ENCODE measurements at places on chromosomes 7 and 10.

DNA sequence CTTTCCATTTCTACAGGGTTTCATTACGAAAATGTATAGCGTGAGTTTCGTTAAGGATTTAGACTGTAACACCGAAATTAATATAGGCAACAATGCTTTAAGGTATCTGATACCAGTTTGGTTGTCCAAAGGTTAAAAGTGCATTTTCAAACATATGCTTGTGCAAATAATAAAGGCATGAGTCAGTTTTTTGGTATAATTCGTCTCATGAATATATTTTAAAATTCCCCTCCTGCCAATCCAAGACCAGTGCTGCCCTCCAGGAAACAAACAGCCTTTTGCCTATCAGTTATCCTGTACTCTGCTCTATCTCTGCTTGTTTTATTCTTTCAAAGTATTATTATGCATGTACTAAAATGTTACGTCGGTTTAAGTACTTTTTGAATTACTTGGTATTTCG, 2.0 kb downstream of the LCOR start:
- DNase-seq: peak; percentile 31

DNA sequence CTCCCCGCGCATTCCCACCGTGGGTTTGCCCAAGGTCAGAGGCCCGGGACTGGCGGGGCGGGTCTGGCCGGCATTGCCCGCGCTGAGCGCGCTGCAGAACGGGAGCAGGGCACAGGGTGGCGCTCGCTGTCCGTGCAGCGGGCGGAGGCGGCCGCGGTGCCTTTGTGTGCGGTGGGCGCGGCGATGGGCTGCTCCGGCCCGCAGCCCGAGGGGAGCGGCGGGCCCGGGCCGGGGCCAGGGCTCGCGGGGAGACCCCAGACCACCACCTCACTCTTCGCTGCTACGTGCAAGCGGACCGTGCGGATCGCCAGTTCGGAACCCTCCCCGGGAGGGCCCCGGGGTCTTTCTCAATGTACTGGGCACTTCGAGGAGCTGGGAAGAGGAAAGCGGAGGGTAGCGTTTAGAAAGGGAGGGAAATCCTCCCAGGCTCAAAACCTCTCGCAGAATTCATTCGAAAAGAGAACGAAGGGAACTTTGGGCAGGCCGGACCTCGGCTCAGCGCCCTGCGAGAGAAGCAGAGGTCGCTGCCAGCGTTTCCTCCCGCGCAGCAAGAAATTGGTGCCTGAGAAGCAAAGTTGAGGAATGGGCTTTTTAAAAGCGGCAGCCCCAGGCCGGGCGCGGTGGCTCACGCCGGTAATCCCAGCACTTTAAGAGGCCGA, 8.5 kb downstream of the SP8 start:
- DNase-seq: no peak

- no peak for DNase-seq
These were observed 41.1 kb downstream of the ABRAXAS2 start for GRCh38 chr10:124842721-124843120.

DNA sequence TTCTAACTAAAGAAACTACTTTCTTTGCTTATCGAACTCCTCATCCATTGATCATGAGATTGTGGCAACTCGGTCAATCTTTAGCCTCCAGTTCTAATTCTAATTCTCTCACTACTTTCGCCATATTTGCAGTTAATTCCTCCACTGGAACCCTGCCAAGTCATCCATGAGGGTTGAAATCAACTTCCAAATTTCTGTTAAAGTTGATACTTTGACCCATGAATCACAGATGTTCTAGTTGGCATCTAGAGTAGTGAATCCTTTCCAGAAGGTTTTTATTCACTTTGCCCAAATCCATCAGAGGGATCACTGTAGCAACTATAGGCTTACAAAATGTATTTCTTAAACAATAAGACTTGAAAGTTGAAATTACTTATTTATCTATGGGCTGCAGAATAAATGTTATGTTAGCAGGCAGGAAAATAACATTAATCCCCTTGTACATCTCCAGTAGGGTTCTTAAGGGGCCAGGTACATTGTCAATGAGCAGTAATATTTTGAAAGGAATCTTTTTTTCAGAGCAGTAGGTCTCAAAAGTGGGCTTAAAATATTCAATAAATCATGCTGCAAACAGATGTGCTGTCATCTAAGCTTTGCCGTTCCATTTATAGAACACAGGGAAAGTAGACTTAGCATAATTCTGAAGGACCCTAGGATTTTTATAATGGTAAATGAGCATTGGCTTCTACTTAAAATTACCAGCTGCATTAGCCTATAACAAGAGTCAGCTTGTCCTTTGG, 39.4 kb downstream of the CCDC71L start:
- no peak for DNase-seq

DNA sequence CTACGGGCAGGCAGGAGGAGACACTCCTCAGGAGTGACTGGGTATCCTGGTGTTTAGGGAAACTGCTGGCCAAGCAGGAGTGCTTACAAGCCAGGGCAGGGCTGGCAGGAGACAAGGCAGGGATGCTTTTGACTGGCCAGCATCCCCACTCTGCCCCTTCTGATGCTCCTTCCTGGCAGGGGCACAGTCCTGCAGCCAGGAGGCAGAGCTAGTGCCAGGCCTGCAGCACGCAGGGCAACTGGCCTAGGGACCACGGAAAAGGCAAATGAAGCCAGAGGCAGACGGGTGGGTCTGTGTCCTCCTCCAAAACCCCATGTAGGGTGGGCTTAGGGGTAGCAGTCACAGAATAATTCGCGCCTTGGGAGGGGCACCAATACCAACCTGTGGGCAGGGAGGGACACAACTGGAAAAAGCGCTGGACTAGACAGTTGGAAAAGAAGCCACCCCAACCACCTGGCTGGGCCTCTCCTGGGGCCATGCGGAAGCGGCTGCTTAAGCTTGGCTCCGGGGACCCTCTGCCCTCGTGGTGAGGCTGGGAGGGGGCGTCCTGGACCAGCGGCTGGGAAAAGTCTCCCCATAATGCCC, 4.8 kb downstream of the IMPDH1 start:
- DNase-seq: no peak

DNA sequence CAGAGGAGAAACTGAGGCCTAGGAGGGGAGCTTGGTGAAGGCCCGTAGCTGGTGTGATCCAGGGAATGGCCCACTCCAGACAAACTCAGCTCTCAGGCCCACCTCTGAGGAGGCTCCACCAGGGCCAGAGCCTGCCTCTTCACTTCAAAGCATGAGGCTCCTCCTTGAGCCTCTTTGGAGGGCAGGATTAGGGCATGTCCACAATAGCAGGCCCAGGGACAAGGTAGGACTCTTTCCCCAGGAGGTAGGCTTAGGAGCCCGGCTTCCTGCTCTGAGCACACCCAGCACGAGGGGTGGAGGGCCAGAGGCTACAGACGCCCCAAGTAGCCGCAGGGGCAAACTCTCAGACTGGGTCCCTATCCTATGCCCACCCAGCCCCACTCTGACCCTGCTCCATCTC, 164.6 kb upstream of the ZMIZ1 start:
- no peak for DNase-seq

DNA sequence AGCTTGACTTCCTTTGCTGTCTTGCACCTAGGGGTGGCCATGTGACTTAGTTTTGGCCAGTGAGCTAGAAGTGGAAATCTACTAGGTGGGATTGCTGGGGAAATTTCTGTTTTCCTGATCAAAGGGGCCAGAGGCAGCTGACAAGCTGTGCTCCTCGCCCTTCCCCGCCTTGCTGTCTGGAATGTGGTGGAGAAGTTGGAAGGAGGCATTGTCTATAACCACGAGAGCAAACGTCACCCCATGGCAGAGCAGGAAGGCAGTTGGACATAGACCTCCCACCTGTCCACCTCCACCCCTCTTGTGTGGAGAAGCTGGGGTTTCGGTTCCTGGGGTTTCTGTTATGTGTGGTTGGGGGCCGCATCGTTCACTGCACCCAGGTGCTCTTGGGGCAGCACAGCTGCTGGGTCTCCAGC, 7.3 kb downstream of the SFRP5 start:
- DNase-seq: no peak

GRCh38 chr10:51288511-51288910, 214.2 kb downstream of the PRKG1 start:
- no peak for DNase-seq

DNA sequence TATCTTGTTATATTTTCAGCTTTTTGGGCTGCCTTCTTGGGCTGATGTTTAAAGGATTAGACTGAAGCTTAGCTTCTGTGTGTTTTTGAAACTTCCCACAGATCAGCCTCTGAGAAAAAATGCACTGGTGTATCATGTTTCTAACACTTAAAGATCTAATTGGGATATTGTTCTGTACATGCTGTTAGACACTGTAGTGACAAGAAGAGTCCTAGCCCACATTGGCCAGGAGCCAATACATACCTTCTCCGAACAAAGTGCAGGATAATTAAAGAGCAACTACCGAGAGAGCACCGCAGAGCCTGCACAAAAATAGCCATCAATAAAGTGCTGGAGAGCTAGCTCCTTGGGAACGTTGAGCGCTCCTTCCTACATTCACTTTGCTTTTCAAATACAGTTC, 289.4 kb upstream of the SP8 start:
- no peak for DNase-seq

GRCh38 chr10:5537684-5538083, 12.9 kb downstream of the CALML3 start:
- no peak for DNase-seq

DNA sequence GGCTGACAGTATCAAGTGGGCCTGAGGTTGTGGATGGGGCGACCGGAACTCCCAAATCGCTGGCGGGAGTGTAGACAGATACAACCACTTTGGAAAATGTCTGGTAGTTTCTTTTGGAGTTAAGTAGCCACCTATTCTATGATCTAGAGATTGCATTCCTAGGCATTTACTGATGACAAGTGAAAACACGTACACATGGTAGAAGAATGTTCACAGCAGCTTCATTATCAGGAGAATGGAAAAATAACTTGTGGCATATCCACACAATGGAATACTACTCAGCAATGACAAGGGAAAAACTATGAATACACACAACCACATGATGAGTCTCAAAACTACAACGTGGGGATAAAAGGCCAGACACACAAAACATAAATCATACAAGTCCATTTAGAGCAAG, 146.0 kb downstream of the MYOF start:
- DNase-seq: no peak

DNA sequence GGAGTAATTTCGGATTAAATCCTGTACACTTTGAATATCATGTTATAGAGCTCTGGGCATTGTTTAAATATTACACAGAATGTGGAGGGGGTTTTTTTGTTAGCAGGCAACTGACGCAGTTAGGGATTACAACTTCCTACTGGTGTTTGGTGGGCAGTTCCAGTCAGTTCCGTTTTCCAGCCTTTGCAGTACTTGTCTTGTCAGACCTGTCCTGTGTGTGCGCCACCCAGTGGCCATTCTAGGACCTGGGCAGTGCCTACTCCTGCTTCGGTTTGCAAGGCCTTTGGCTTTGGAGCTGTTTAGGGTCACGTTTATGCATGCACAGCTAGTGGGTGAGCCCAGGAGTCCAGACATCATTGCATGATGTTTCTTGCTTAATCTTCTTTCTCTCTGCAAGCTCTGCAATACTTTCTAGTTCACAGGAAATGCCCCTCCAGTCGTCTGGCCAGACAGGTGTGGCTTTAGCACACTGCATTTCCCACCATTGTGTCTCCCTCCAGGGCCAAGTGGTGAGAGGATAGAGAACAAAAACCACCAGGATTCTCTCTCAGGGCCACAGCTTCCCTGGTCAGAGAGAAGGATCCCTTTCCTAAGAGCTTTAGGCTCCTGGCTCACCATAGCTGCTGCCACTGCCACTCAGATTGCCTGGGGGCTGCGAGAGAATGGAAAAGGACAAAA, 96.5 kb upstream of the TARP start:
- peak; percentile 94 for DNase-seq

GRCh38 chr10:14481752-14482151, 151.0 kb upstream of the FRMD4A start:
- DNase-seq: peak; percentile 99

DNA sequence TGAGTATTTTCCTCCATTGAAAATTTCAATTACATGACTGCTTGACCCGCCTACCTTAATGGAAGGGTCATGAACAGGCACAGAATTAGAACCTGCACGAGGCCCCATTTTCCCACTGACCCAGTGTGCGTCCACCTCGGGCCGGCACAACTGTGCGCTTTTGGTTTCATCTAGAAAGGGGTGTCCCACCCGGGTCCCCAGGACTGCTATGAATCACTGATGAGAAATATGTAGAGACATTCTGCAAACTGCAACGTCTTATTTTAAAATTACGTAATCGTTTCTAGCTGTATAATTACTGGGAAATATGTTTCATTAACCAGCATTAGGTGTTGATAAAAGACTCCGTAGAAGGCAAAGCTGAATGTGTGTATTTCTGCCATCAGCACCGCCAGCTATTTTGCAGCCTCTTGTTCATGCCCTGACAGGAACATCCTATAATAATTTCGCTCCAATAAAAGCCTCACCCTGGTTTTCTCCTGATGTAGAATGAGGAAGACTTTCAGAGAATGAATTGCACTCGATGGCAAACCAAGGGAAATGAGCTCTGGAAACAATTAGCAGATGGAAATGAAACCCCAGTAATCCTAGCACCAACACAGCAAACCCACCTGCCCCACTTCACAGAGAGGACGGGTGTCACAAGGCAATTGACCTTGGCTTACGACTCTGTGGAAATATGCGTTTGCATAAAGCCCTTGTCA, 562.1 kb downstream of the DNAJB6 start:
- DNase-seq: no peak

DNA sequence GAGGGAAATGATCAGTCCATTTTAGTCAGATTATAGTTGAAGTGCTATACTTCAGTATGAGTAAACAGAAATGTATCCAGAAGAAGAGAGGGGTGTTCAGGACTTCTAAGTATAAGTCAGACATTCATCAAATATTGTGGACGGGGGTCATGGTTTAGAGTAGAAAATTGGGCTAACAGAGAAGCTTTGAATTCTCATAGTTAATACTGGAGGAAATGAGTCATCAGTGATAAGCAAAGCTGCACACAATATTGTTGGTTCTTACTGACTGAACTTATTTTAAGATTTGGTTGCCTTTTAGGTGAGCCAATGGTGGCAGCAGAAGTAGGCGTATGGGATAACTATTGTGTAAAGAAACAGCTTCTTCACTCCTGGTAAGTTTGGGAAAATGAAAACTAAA, 1.7 kb upstream of the SUMF2 start:
- DNase-seq: no peak

GRCh38 chr7:91156316-91157185, 107.7 kb upstream of the FZD1 start:
- DNase-seq: no peak

GRCh38 chr7:36011588-36011965, 141.5 kb upstream of the EEPD1 start:
- DNase-seq: no peak

All from pons (tissue), 1 donor.